ENCODE measurements at places on chromosomes 1 and 21.

DNA sequence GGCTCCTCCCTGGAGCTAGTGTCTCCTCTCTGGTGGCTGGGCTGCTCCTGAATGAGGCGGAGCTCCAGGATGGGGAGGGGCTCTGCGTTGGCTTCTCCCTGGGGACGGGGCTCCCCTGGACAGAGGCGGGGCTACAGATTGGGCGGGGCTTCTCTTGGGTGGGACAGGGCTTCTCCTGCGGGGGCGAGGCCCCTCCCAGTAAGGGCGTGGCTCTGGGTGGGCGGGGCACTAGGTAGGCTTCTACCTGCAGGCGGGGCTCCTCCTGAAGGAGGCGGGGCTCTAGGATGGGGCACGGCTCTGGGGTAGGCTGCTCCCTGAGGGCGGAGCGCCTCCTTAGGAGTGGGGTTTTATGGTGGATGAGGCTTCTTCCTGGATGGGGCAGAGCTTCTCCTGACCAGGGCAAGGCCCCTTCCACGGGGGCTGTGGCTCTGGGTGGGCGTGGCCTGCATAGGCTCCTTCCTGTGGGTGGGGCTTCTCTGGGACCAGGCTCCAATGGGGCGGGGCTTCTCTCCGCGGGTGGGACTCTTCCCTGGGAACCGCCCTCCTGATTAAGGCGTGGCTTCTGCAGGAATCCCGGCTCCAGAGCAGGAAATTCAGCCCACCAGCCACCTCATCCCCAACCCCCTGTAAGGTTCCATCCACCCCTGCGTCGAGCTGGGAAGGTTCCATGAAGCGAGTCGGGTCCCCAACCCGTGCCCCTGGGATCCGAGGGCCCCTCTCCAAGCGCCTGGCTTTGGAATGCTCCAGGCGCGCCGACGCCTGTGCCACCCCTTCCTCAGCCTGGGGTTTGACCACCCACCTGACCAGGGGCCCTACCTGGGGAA, 22.7 kb upstream of the ARF1 start:
- DNase-seq, result peak; percentile 47

GRCh38 chr1:200073286-200073637, 45.8 kb downstream of the NR5A2 start:
- no peak for DNase-seq

DNA sequence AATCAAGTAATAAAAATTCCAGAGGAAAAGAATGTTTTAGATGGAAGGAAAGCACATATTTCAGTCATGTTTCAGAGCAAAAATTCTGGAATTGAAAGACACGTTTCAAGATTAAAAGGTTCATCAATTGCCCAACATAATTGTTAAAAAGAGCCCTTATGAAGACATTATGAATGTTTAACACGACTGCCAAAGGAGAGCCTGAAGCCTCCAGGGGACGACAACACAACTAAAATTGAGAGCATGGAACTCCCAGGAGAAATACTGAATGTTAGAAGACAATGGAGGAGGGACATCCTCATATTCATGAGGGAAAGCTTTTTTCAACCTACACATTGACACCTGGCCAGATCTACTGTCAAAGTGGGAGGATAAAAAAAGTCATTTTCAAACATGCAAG, 16.0 kb downstream of the OR2T11 start:
- peak; percentile 34 for DNase-seq

GRCh38 chr1:117180147-117180967, 30.4 kb downstream of the VTCN1 start:
- DNase-seq, result no peak

- DNase-seq, result no peak
Observed at GRCh38 chr1:30663596-30664091, 59.7 kb downstream of the MATN1 start.

DNA sequence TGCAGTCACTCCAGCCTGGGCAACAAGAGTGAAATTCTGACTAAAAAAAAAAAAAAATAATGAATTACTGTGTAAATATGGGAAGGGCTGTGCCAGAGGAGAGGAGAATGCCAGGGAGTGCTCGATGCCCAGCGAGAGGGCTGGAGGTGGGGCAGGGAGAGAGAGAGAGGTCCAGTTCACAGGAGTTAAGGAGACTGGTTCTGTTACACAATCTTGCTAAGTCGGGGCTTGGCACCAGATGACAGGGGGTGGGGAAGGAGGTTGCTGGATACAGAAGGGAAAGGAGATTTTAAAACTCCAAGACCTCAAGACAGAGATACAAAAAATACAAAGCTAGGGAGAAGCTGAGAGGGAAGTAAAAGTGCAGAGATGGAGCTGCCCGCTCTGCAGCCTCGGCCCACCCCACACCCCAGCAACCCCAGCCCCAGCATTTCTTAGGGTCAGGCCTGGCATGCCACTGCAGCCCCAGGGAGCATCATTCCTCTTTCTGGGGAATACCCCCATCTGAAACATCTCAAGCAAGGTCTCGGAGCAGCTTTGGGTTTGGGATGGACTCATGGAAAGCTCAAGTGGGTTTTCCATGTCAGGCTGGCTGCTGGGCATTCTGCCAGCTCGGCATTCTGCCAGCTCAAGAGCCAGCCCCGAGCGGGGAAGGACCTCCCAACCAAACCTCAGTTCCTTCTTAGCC, 991 bp downstream of the SELENBP1 start:
- no peak for DNase-seq

DNA sequence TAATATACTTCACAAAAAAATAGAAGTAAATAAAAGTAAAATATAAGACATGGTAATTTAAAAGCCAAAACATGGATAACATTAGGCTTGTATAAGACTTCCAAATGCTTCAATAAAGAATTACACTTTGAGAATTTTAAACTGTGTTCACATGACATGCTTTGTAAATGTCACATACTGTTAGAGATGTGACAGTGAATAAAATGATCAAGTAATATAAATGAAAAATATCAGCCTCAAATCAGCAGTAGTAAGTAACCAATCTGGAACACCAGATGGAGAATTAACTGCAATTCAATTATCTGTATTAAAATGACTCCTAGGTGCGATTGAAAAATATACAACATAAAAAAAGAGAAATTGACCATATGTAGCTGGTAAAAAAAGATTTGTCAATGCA, 1260.8 kb downstream of the BRINP3 start:
- DNase-seq, result no peak

GRCh38 chr1:223700942-223701637, 11.2 kb upstream of the CAPN2 start:
- no peak for DNase-seq

GRCh38 chr1:93123201-93123783, 44.2 kb downstream of the MTF2 start:
- DNase-seq, result no peak

DNA sequence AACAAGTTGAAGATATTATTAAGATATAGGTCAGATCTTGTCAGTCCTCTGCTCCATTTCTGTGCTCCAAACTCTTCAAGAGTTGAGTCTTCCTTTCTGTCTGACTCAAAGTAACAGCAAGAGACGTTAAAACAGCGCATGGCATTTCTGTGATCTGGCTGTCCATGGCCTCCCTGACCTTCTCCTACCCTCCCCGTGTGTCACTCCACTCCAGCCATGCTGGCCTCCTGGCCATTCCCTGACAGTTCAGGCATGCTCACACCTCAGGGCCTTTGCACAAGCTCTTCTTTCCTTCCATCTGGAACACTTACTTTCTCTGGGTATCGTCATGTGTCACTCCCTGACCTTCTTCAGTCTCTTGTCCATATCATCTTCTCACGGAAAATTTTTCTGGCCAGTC, 229.0 kb downstream of the CENPF start:
- no peak for DNase-seq

DNA sequence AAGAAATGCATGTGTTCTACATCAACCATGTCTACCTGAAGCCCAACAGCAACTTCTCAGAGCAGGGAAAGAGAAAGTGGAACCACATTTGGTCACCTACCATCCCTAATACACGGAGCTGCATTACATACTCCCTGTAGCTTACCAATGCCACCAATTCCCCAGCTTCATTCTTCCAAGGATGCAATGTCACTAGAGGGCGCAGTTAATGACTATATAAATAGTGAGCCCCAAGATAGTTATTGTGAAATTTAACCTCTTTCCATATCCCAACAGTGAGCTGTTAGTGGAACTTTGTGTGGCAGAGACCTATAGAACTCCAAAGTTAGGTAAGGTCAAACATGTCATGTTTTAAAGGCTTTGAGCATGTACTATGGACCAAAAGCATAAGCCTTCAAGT, 618.3 kb downstream of the SMYD3 start:
- DNase-seq, result no peak

All from stimulated activated CD4-positive, alpha-beta T cell treated with anti-CD3 and anti-CD28 coated beads, Interleukin-15, amount 100 ng/mL, for 1 hour (primary cell).